ENCODE measurements at places on chromosomes 5 and 9.
A peak's percentile ranks its signal among the peaks of the same experiment; 100 is the strongest.

GRCh38 chr5:143245929-143246561 is 157.4 kb downstream of the NR3C1 start:
- peak; percentile 46 for DNase-seq

- peak; percentile 43 for DNase-seq
Observed at GRCh38 chr9:96619491-96620180, at the start of gene CDC14B. Gene CDC14B, minus strand, starts transcription at chr9:96619843. Its CDS starts 465 bp downstream, at chr9:96619378.

GRCh38 chr9:126240835-126241234 is 85.8 kb upstream of the MVB12B start:
- no peak for DNase-seq

- no peak for DNase-seq
Observed at GRCh38 chr5:31133488-31133887, 60.0 kb upstream of the CDH6 start.

GRCh38 chr5:146703499-146703898 is 175.1 kb downstream of the PPP2R2B start:
- DNase-seq = no peak

DNA sequence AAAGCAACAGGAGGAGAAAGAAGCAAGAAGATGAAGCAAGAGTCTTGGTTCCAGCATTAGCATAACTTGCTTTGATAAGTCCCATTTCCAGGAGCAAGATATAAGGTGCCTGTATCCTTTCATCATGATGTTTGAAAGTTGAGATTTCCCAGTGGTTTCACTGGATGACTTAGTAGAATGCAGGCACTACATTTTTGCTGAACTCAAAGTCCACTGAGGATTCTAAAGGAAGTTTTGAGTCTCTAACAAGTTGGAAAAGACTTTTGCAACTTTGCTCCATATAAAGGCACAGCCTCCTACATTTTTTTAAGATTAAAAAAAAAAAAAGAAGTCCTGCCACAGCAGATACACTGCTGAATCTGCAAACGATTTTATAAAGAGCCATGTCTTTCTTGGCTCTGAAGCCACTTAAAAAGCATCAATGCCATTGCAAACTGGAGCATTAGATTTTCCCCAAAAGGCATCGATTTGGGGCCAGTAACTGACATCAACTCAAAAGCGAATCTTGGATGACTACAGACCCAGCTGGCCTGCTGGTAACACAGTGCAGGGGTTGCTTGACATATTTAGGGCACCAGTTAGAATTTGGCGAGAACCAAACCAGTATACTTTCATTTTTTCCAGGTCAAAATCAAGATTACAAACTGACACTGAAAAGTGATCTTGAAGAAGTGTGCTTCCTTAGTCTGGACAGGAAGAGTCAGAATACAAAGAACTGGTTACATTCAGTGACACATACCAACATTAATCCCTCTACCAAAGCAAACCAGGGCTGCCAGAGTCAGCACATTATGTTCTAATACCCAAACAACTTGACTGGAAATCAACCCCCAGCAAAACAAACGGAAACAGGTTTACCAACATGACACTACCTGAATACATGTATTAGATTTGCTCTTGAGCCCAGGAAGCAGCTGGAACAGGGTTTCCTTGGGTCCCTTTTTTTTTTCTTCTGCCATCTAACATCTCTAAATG is 39.1 kb upstream of the KCNV2 start:
- DNase-seq = no peak

DNA sequence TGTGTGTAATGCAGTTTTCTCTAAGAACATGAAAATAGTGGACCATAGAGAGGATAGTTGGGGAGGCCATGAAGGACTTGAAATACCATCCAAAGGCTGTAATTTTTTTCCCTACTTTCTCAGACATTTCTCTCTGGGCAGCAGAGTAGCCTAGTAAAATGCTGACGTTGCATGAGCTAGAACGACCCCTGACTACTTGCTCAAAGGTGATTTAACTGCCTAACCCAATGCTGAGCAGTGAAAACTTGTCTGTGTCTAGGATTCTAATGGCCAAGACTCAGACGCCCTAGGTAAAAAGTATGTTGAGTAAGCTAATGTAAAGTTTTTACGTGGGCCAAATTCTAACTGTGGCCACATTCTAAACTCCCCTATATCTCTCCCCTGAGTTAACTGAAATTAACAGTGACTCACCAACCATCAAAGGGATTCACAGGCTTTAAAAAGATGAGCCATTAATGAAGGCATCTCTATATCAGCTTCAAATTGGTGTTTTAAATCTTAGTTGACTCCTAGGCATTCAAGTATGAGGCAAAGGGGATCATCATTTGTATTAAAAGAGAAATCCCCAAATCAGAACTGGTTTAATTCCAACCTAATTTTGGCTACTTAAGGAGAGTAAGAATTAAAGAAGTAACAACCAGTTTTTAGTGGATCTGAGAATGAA is 121.0 kb upstream of the GAS1 start:
- no peak for DNase-seq

- no peak for DNase-seq
Observed at GRCh38 chr5:175479125-175479881, 943 bp downstream of the SFXN1 start.

- DNase-seq = no peak
Observed at GRCh38 chr9:89923961-89924504, 319.2 kb downstream of the GADD45G start.

DNA sequence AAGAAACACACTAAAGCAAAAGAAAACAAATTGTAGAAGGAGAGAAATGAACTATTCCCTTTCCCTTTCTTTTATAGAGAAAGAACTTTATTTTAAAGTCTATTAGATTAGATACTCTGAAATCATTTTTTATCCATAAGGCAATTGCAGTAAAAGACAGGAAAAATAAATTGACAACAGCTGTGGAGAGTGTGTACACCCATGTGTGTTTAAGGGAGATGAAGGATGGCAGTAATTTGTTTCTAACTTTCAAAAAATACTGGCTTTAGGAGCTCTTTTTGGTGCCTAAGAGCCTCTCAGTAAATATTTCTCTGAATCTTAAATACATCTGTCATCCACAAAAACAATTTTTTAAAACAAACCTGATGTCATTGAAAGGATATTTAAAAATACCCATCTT is 18.3 kb upstream of the ARL14EPL start:
- DNase-seq = no peak

DNA sequence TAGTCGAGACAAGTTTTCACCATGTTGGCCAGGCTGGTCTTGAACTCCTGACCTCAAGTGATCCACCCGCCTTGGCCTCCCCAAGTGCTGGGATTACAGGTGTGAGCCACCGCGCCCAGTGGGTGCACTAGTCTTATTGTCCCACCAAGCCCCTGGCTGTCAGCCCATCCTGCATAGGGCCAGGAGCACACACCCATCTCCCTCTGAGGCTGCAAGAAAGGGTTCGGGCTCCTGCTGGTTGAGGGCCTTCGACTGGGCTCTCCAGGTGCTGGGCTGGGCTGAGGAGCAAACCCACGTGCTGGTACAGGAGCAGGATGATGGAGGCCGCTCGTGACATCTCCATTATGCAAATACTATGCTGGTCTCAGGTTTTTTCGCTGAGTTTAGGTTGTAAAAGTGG is 25.1 kb upstream of the RNF130 start:
- no peak for DNase-seq

DNA sequence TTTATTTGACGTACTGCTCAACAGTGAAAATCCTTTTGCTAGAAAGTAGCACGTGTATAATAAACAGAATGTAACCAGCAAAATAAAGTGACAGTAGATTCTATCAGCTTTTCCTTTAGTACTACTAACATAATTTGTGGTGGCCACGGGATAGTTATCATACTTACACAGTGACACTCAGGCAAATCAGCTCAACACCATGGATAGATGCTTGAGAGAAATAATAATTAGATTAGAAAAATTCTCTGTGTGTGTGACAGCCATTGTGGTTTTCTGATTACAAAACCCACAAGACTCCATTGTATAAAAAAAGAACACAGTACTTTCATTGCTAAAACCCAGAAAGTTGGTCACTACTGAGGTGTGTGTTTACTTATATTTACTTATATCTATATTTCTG is 101.1 kb downstream of the MUSK start:
- no peak for DNase-seq

DNA sequence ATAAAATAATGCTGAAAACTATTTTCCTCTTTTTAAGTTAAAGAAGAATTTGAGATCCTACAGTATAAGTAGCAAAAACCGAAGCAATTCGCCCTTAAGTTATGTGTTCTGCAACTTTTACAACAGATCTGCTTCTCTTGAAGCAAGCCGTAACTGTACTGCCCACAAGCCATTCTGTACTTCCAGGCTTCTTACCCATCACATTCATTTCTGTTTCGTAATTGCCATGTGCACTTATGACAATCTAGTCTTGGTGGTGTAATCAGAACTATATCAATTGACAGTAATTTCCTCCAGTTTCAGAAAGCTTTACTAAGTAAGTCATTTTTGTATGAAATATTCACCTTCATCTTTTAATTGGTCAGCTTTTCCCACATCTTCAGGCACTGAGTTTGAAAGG is 13.8 kb downstream of the SGTB start:
- no peak for DNase-seq

GRCh38 chr9:75985515-75985914 is 95.0 kb downstream of the PCSK5 start:
- no peak for DNase-seq

- DNase-seq = no peak
Observed at GRCh38 chr5:151213803-151214613, 9.9 kb downstream of the CCDC69 start.

DNA sequence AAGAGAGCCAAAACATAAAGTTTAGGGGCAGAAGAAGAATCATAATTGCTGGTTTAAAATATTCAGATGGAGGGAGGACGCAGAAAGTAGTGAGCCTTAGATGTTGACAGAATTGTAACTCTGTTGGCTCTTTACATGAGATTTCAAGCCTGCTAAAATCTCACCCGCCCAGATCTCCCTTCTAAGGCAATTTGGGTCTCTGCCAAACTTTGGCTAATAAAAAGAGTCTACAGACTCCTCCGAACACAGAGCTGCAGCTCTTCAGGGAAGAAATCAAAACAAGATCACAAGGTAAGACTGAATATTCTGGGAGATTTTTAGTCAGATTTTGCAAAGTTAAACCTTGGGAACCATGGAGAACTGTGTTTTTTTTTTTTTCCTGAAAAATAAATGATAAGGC is at the start of gene IL33:
TSS of gene IL33 (plus strand) at position 246 of the 400 bp plus-strand sequence. CDS start 25,888 bp downstream, outside the sequence.
- no peak for DNase-seq

- DNase-seq = no peak
Observed at GRCh38 chr9:2720179-2720654, 2.9 kb downstream of the KCNV2 start.

GRCh38 chr5:66617226-66617861 is 21.2 kb downstream of the MAST4 start:
- no peak for DNase-seq

DNA sequence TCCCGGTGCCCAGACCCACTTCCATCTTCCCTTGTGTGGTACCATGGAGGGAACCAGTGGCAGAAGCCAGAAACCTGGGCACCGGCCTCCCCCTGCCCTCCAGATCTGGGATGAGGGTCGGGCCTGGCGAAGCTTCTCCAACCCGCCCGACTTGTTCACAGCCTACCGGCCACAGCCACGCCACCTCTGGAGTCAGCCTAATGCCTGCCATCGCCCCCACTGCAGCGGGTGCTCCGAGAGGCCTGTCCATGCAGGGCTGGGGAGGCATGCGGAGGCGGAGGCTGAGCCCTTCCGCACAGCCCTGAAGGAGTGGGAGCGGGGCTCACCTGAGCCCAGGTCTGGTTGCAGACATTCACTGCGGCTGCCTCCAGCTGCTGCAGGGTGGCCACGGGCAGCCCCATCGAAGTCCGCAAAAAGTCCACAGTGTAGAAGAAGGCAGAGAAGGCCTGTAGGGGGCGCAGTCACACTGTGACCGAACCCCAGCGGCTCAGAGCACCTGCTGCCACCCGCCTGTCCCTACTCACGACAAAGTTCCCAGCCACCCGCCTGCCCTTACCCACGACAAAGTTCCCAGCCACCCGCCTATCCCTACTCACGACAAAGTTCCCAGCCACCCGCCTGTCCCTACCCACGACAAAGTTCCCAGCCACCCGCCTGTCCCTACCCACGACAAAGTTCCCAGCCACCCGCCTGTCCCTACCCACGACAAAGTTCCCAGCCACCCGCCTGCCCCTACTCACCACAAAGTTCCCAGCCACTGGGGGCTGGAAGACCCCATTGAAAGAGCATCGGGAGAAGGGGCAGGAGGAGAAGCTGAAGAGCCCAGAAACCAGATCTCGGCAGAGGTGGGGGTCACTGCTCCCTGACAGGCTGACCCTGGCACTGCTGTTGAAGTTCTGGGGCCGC is 3.8 kb upstream of the NPDC1 start:
- no peak for DNase-seq

GRCh38 chr9:84811072-84811750 is 141.7 kb downstream of the NTRK2 start:
- no peak for DNase-seq

GRCh38 chr9:120878188-120879130 is 1.5 kb upstream of the PHF19 start:
- no peak for DNase-seq

- no peak for DNase-seq
Observed at GRCh38 chr9:129881547-129882324, 46.5 kb downstream of the USP20 start.

DNA sequence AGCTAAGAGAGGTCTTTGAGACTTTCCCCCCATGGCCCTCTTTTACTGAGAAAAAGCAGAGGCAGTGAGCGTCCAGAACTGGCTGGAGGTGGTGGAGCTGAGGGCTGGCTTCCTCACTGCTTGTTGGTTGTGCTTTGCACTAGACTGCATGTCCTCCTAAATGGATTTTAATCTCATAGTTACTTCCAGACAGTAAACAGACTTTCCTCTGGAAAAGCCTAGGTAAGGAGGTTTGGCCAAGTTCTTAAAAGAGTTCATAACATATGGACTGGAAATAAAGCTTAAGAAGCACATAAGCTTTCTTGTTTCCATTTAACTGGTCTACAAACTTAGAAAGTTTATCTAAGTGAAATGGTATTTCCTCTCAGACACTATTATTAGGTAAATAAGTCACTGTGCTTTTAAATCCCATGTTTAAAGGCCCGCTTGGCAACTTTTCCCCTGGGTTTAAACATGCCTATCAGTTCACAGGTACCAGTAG is 2.0 kb downstream of the ASPN start:
- DNase-seq = no peak

DNA sequence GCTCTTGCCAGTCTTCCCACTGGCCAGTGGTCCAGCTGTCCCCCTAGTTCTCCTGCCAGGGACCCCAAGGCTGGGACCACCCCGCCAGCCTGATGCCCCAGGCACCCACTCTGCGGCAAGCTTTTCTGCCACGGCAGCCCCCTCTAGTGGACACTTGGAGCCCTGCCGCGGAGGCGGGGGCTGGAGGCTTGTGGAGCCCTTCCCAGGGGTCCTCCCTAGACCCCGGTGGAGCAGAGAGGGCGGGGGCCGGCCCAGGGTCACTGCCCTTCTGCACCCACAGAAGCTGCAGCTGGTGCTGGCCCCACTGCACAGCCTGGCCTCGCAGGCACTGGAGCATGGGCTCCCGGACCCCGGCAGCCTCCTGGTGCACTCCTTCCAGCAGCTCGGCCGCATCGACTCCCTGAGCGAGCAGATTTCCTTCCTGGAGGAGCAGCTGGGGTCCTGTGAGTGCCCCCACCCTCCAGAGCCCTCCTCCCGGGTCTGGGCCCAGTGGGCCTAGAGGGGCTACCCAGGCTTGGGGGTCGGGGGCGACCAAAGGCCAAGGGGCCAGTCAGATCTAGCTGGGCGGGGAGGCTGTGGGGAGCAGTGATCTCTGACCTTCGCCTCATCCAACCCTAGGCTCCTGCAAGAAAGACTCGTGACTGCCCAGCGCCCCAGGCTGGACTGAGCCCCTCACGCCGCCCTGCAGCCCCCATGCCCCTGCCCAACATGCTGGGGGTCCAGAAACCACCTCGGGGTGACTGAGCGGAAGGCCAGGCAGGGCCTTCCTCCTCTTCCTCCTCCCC is 9.1 kb downstream of the EGFL7 start:
- no peak for DNase-seq

Measured in smooth muscle cell of the brain vasculature (primary cell).